Fibroblast of villous mesenchyme (primary cell): ENCODE measurements at places on chromosomes 3 and 15. TPM values are rescaled to one million over a fixed set of nuclear protein-coding genes. Genes with fewer than 3 reads are reported as not detected.

RHOV gene
- under 0.01 TPM in 1 of 2 replicates, not detected in the other for total RNA-seq

ZNF385D gene
- total RNA-seq = 0.64 and 1.7 TPM in 2 replicates

IFT80 gene
- 39.0 and 47.9 TPM in 2 replicates for total RNA-seq

PLSCR4 gene
- total RNA-seq = 13.5 and 22.9 TPM in 2 replicates

LRRK1 gene
- total RNA-seq = 10.8 and 11.6 TPM in 2 replicates

CPA3 gene
- total RNA-seq = under 0.01 TPM in 1 of 2 replicates, not detected in the other

CD86 gene
- total RNA-seq = not detected in 2 replicates

TM4SF1 gene
- total RNA-seq = 52.2 and 80.3 TPM in 2 replicates

THRB gene
- 5.2 and 13.4 TPM in 2 replicates for total RNA-seq

GP9 gene
- total RNA-seq = not detected in 2 replicates

DNAH12 gene
- total RNA-seq = under 0.01 TPM in 2 replicates

HGD gene
- total RNA-seq = 0.32 and 0.43 TPM in 2 replicates

OR5K3 gene
- total RNA-seq = not detected in 2 replicates

GRCh38 chr3:127694467-127695215 is 21.9 kb downstream of the ABTB1 start:
- no peak for DNase-seq

DNA sequence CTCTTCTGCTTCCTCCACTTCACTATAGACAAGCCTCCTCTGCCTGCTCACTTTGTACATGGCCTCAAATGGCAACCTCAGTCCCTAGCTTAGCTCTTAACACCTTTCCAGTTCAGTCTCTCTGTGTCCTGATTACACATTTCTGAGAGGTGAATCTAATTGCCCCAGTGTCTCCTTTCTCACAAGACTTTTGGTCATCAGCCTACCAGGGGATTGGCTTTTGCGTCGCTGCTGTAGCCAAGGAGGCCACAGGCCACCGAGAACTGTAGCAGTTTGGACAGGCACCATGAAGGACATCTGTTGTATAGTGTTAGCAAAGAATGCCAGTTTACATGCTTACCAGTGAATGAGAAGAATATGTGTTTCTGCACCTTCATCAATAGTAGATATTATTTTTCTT is 8.5 kb downstream of the IREB2 start:
- no peak for DNase-seq

DNA sequence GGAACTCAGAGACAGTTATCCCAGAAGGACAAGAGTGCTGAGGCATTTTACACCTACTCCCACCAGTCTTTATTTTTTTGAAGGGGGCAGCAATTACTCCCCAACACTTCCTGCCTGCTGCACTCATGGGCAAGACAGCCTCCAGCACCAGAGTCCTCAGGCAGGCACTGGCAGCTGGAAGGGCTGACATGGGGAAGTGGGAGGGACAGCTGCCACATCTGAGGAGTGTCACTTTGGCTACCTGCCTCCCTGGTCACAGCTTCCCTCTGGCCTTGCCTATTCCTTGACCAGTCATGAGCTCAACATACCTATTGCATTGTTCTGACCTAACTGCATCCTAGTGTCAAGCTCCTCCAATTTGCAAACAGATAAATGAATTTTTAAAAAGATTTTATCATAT is 10.2 kb upstream of the LACTB start:
- no peak for DNase-seq

GRCh38 chr3:65545429-65545828 is 493.3 kb downstream of the MAGI1 start:
- DNase-seq = no peak

DNA sequence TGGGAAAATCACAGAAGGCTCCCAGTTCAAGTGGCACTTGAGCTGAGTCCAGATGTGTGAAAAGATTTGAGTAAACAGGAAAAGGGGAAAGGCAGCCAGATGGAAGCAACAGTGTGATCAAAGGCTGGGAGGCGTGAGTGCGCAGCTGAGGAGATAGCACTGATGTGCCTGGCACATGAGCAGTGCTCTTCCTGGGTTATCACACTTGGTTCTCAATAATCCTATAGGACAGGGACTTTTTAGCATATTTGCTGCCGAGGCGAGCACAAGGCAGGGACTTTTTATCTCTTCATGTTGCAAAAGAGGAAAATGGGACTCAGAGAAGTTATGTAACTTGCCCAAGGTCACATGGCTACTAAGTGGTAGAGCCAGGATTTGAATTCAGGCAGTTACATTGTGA is 39.6 kb downstream of the CORO2B start:
- peak; percentile 57 for DNase-seq

DNA sequence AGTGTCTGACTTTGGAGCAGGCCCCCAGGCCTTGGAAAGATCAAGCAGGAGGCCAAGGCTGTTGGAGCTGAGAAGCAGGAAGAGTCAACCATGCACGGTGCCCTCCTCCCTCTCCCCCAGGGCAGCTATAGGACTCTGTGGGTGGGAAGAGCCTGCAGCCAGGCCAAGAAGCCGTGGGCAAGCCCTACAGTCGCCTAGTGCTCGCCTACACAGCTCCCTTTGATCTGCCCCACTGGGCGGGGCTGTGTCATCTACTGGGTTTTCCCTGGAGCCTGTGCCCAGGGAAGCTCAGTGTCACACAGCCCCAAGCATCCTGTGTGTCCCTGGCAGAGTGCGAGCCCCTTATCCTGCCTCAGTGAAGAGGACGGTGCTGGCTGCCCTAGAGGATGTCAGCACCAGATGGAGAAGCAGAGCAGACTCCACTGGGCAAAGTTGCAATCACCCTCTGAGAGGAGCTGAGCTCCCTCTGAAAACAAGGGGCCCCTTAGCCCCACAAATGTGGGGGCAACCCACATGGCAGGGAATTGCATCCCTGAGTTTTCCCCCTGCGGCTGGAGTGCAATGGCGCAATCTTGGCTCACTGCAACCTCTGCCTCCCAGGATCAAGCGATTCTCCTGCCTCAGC is 72.2 kb downstream of the KLF13 start:
- no peak for DNase-seq

DNA sequence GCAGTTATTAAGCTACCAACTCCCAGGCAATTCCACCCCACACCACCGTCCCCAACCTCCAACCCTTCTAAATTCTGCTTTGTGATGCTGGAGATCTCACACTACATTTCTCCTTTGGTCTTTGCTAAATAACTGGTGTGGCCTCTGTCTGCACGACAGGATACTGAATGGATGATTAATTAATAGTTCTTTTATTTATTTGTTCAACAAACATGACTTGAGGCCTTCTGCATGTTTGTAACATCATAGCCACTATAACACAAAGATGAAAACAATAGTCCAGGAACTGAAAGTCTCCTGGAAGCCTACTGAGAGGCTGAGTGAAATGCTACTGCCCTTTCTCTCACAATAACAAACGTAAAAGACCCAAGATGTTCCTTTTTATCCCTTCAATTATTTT is 609.5 kb upstream of the UBE2E2 start:
- no peak for DNase-seq

DNA sequence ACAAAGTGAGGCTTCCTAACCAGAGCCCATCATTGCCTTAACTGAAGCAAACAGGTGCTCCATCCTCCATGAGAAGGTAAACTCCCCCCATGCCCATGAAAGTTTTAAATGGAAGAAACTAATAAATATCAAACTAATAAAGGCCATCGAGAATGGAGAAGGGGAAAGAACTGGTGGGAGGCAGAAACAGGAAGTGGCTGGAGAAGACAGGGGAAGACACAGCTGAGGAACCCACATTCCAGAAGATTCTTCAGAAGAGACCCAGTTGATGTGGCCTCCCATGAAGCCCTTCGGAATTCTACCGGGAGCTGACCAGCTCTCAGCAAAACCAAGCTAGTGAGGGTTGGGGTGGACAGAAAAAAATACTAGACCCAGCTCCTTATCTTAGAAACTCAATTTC is 41.6 kb downstream of the SH3BP5 start:
- no peak for DNase-seq

GRCh38 chr3:171461525-171461917 is 1.3 kb upstream of the TNIK start:
- DNase-seq = no peak

- DNase-seq = no peak
Measured at GRCh38 chr3:128327606-128328031, 139.1 kb downstream of the DNAJB8 start.

DNA sequence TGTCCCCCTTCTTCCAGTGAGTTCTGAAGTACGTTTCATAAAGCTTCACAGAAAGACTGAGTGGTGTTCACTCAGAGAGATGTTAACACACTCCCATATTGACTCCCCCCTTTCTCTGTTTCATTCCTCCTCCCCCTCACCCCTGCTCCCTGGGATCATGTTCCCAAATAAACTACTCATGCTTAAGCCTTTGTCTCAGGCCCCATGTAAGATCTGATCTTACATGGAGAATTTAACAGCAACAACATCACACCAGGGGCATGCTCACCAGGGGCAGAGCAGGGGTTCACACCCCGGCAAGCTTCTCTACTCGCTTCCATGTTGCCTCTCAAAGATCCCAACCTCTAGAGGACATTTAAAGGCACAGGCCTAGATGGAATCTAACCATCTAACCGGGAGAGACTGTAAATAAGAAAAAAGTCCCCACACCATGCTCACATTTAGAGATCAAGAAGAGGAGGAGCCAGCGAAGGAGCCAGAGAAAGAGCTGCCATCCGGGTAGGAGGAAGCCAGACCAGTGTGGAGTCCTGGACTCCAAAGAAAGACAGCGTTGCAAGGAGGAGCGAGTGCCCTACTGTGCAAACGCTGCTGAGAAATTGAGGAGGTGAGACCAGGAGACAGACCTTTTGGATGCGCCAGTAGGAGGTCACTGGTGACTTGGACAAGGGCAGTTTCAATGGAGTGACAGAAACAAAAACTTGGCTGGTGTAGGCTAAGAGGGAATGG is 21.4 kb upstream of the SRP14 start:
- DNase-seq = no peak

DNA sequence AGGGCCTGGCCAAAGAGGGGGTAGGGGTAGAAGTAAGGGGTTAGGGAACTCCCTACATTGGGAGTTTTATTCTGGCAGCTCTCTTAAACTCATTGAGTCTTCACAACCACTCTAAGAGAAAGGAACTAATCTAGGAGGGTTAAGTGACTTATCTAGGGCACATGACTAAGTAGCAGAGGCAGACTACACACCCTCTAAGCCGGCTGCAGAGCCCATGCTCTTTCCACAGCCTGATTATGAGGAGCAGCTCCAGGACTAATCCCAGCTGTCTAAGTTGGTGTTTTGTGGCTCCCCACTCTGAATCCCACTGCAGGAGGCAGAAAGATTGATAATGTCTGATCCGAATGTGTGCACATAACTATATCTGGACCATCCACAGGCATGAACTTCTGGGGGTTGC is 374.6 kb downstream of the EPHB1 start:
- DNase-seq = no peak

GRCh38 chr3:38137615-38138348 is 679 bp upstream of the MYD88 start:
- DNase-seq = peak; percentile 3

GRCh38 chr3:59262076-59262498 is 212.3 kb upstream of the CFAP20DC start:
- DNase-seq = no peak

DNA sequence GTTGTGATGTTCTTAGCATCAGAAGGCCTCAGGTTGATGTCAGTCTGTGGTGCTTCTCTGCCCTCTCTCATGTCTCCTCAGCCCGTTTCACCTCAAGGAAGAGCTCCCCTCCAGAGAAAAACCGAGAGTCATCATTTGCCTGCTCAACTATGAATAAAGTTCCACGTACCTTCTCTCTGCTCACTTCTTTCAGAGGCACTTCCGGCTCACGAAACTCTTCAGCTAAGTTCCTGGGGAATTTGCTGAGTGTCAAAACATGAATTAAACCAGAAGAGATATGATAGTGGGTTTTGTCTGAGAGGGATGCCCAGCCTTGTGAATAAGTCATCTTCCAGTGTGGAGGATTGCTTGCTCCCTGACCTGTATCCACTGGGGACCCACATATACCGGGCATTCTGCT is 37.7 kb downstream of the CCR4 start:
- no peak for DNase-seq

- DNase-seq = no peak
Measured at GRCh38 chr3:4852780-4853748, 126.2 kb upstream of the BHLHE40 start.

DNA sequence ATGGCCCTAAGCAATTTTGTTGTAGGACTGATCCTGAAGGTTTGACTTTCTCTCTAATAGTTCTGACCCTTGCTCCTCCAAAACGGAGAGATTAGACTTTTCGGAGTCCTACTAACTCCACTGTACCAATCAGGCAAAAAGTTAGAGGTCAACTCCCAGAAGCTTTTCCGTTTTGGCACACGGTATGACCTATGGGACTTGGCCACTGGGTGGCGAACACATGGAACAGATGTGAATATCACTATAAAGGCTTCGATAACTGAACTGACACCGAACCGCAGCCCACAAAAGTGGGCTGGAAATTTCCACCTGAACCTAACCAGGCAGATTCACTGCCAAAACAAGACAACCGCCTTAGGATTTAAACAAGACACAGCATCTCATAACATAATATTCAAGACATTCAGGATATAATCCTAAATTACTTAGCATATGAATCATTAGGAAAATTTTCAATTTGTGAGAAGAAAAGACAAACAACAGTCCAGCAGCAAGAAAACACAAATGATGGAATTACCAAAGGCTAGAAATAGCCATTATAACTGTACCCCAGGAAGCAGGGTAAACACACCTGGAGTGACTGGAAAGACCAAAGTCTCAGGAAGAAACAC is 12.2 kb upstream of the TM2D3 start:
- peak; percentile 31 for DNase-seq

- no peak for DNase-seq
Measured at GRCh38 chr15:83993591-83993990, 242.0 kb upstream of the GOLGA6L4 start.
